Smooth muscle cell of trachea (primary cell): ENCODE measurements at places on chromosomes 12 and 14. TPM values are rescaled to one million over a fixed set of nuclear protein-coding genes. Genes with fewer than 3 reads are reported as not detected.

KLHL33 gene
- 0.17 and 0.29 TPM in 2 replicates for total RNA-seq

ANHX gene
- not detected in 2 replicates for total RNA-seq

SLCO1B1 gene
- not detected in 2 replicates for total RNA-seq

DNAH10 gene
- total RNA-seq: 0.15 and 0.17 TPM in 2 replicates

PAPLN gene
- total RNA-seq: 8.4 and 12.2 TPM in 2 replicates

AICDA gene
- total RNA-seq: not detected in 2 replicates

PLXNC1 gene
- 6.8 and 27.5 TPM in 2 replicates for total RNA-seq

TTC9 gene
- total RNA-seq: 0.15 and 0.17 TPM in 2 replicates

MAP4K5 gene
- 52.5 and 59.7 TPM in 2 replicates for total RNA-seq

FGF23 gene
- total RNA-seq: not detected in 2 replicates

DUSP6 gene
- total RNA-seq: 13.8 and 23.2 TPM in 2 replicates

CCDC177 gene
- under 0.01 TPM in 2 replicates for total RNA-seq

CLEC4D gene
- total RNA-seq: not detected in 2 replicates

EID3 gene
- 19.2 and 24.4 TPM in 2 replicates for total RNA-seq

ANO4 gene
- total RNA-seq: 0.44 and 1.3 TPM in 2 replicates

KRT2 gene
- total RNA-seq: not detected in 2 replicates

CPNE6 gene
- total RNA-seq: not detected in 2 replicates

MGAT4C gene
- not detected in 2 replicates for total RNA-seq

TMEM179 gene
- not detected in 2 replicates for total RNA-seq

CLMN gene
- total RNA-seq: 0.44 and 1.5 TPM in 2 replicates

GAS2L3 gene
- 15.5 and 44.1 TPM in 2 replicates for total RNA-seq

KCNMB4 gene
- total RNA-seq: 0.17 and 0.44 TPM in 2 replicates

KRT73 gene
- total RNA-seq: not detected in 2 replicates

ANO2 gene
- total RNA-seq: 0.44 TPM in 1 of 2 replicates, not detected in the other

RIMBP2 gene
- total RNA-seq: not detected in 2 replicates

PLBD1 gene
- 2.3 and 3.3 TPM in 2 replicates for total RNA-seq

SLCO1C1 gene
- total RNA-seq: not detected in 2 replicates

TMTC2 gene
- 11.1 and 12.4 TPM in 2 replicates for total RNA-seq

CMA1 gene
- not detected in 2 replicates for total RNA-seq

TAS2R9 gene
- not detected in 2 replicates for total RNA-seq

ADCY6 gene
- total RNA-seq: 44.5 and 72.6 TPM in 2 replicates

HPD gene
- 0.66 and 1.3 TPM in 2 replicates for total RNA-seq

CELA1 gene
- not detected in 2 replicates for total RNA-seq

SHMT2 gene
- 200 and 211 TPM in 2 replicates for total RNA-seq

POTEG gene
- total RNA-seq: not detected in 2 replicates

ADAMTS20 gene
- not detected in 2 replicates for total RNA-seq

RFX4 gene
- not detected in 2 replicates for total RNA-seq

SSPN gene
- total RNA-seq: 10.9 and 15.1 TPM in 2 replicates

MMP17 gene
- total RNA-seq: 11.2 and 26.1 TPM in 2 replicates

BDKRB2 gene
- total RNA-seq: 67.2 and 253 TPM in 2 replicates

HVCN1 gene
- total RNA-seq: 4.1 and 10.1 TPM in 2 replicates

GPD1 gene
- total RNA-seq: under 0.01 TPM in 1 of 2 replicates, not detected in the other

DBX2 gene
- total RNA-seq: not detected in 2 replicates

HRK gene
- 0.17 TPM in 1 of 2 replicates, not detected in the other for total RNA-seq

SMCO3 gene
- total RNA-seq: 0.15 and 0.17 TPM in 2 replicates

ZC3H14 gene
- total RNA-seq: 55.4 and 61.0 TPM in 2 replicates

SYNDIG1L gene
- total RNA-seq: under 0.01 and 0.15 TPM in 2 replicates

NR2C1 gene
- total RNA-seq: 21.0 and 28.9 TPM in 2 replicates

ESR2 gene
- total RNA-seq: 0.29 and 0.50 TPM in 2 replicates

PIWIL1 gene
- total RNA-seq: 0.17 TPM in 1 of 2 replicates, not detected in the other

INSM2 gene
- total RNA-seq: under 0.01 TPM in 1 of 2 replicates, not detected in the other

SOX5 gene
- 7.9 and 13.4 TPM in 2 replicates for total RNA-seq

PTPRQ gene
- total RNA-seq: 1.2 TPM in 2 replicates

PLEKHD1 gene
- total RNA-seq: under 0.01 TPM in 2 replicates

PZP gene
- total RNA-seq: not detected in 2 replicates

FAM222A gene
- total RNA-seq: 0.15 and 0.33 TPM in 2 replicates

PMCH gene
- total RNA-seq: not detected in 2 replicates

PELI2 gene
- total RNA-seq: 18.7 and 19.3 TPM in 2 replicates
